ENCODE measurements at places on chromosomes 13 and 19. TPM values are rescaled to one million over a fixed set of nuclear protein-coding genes. Genes with fewer than 3 reads are reported as not detected.

DNA sequence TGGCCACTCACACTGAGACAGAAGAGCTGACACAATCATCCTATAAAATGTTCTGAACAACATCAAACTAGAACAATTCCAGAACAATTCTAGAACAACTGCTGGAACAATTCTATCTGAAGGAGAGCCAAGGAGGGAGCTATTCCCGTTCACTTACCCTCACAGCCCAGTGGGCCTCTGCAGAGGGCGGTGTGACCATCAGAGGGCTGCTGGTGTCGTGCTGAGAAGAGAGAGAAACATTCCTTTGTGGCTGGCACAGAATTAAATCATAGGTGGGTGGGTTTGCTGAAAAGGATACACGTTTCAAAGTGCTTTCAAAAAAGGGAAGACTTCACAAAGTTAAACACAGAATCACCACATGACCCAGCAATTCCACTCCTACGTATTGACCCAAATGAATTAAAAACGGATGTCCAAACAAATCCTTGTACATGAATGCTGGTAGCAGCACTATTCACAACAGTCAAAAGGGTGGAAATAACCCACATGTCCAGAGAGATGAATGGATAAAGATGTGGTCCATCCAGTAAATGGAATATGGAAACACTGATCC, 34.9 kb downstream of the EPS15L1 start:
- no peak for DNase-seq

- DNase-seq, result no peak
Observed at GRCh38 chr13:101209206-101209893, 207.0 kb downstream of the NALCN start.

DNA sequence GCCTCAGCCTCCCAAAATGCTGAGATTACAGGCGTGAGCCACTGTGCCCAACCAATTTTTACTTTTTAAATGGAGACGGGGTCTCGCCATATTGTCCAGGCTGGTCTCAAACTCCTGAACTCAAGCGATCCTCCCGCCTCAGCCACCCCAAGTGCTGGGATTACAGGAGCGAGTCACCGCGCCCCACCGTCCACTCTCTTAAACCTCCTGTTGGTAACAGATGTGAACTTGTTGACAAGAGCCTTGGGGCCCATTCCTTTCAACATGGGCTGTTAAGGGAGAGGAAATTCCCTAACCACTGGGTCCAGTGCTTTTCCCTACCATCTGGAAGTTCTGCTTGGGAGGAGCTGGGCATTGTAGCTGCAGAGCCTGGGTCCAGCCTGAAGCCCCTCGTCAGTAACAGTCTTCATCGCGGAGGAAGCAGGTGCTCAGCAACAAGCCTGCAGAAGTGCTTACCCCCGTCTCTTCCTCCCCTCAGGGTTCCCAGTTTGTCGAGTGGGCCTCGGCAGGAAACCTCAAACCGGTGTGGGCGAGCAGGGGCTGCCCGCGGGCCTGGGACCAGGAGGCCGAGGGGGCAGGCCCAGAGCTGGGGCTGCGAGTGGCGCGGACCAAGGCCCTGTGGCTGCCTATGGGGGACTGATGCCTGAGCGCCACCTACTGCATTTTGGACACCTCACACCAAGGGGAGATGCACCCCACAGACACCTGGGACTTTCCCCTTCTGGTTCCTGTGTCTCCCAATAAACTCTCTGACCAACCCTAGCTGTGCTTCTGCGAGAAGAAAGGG, 4.0 kb upstream of the FLT3LG start:
- no peak for DNase-seq

GRCh38 chr13:112735791-112736190, 46.0 kb downstream of the ATP11A start:
- DNase-seq, result peak; percentile 69

The TLE6 gene
- 3.4 TPM for total RNA-seq

- DNase-seq, result no peak
Observed at GRCh38 chr19:11995174-11995573, 30.3 kb downstream of the ZNF763 start.

- DNase-seq, result peak; percentile 38
Observed at GRCh38 chr13:111562716-111563115, 242.3 kb downstream of the TEX29 start.

The ATCAY gene
- 0.05 TPM for total RNA-seq
